ENCODE measurements at places on chromosomes 2 and 18.
A peak's percentile ranks its signal among the peaks of the same experiment; 100 is the strongest.

- DNase-seq: peak; percentile 70
These were observed 54.4 kb downstream of the STK39 start for GRCh38 chr2:168192839-168193616.

DNA sequence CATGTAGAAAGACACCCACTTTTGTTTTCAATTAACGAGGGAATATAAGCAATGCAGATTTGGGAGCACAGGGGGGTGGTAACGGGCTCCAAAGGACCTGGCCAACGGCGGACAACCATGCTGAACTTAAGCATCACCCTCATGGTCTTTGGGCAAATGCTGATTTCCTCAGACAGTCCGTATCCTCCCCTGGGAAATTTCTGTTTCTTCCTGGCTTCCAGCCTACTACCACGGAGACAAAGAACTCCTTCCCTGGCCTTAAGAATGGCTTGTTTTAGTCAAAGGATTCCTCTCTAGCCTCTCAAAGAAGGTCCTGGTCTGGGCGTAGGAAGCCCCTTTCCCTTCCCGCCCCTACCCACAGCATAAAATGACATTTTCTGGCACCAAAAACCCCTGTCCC is 34.3 kb downstream of the EN1 start:
- DNase-seq: no peak

DNA sequence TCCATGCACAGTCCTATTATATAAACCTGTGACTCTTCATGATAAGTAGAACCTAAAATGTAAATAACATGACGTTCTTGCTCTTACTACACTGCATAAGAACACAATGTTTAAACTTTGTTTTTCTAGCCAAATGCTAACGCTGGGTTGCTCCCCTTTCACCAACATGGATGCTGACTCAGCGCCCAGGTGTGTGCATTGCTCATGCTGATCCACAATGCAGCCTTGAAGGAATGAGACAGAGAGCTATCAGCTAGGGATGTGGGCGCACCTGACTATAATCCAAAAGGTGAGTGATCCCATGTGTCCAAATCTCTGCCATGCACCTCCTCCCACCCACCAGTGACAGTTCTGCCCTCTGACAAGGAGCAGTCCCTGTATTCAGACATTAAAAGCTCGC is 235.0 kb downstream of the IRS1 start:
- no peak for DNase-seq

GRCh38 chr2:95281786-95282185 is 7.5 kb downstream of the PROM2 start:
- no peak for DNase-seq

- no peak for DNase-seq
These were observed 24.0 kb downstream of the BIN1 start for GRCh38 chr2:127082974-127083373.

- DNase-seq: no peak
These were observed 25.5 kb downstream of the PIAS2 start for GRCh38 chr18:46891742-46892214.

- DNase-seq: no peak
These were observed 88.2 kb upstream of the MCFD2 start for GRCh38 chr2:47003641-47004427.
